ENCODE measurements at places on chromosomes 4 and X.

DNA sequence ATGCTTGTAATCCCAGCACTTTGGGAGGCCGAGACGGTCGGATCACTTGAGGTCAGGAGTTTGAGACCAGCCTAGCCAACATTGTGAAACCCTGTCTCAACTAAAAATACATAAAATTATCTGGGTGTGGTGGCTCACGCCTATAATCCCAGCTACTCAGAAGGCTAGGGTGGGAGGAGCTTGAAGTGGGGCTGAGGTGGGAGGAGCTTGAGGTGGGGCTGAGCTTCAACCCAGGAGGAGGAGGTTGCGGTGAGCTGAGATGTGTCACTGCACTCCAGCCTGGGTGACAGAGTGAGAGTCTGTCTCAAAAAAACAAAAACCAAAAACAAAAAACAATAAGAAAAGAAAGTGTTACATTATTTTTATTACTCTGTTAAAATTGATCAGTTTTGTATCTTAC lies 1164.4 kb upstream of the IGFBP7 start:
- no peak for DNase-seq

GRCh38 chr4:86233681-86234080 lies 126.2 kb downstream of the MAPK10 start:
- no peak for DNase-seq

GRCh38 chr4:21410372-21410771 lies 538.2 kb downstream of the KCNIP4 start:
- no peak for DNase-seq

DNA sequence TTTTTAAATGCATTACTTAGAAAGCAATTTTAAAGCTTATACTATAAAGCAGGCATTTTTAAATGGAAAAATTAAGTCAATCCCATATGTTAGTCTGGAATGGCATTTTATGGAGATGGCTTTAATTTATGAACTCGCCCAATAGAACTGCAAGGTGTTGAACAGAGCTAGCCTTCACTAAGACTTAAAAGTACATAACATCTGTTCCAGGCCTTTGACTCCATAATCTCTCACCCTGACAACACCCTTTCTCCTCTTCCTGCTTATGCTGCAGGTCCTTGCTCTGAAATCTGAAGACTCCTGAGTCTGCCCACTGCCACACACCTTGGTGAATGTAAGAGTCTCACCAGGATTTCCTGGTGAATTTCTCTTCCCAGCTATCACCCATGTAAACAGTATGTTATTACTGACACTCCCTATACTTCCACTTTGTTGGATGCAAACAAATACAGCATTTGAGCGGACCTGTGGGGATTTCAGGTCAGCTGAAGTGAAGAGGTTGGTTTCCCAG lies 17.7 kb upstream of the SLC39A8 start:
- no peak for DNase-seq

GRCh38 chr4:158599150-158599549 lies 72.5 kb downstream of the C4orf46 start:
- DNase-seq = no peak

DNA sequence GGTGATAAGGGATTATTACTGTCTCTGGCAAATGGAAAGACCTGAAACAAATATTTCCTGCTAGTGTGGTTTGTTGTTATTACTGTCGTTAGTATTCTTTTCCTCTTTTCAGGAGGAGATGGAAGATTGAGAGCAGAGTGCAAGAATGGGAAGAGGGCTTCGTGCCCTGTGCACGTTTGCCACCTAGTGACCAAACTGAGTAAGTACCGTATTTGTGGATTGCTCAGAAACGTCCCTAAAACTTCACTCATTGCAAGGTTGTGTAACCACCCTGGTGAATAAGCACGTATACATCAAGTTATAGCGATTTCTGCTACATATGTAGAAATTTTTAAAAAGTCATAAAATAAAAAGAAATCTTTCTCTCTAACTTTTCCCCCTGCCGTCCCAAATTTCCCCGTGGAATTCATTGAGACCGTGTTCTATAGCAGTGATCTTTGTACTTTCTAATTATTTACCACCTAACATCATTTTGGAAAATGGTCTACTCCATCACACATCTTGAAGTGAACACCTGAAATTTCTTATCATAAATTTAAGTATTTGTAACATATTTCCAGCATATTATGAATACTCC lies 24.3 kb downstream of the LINC00632 start:
- DNase-seq = no peak

- no peak for DNase-seq
These were observed 25.1 kb downstream of the EPHA5 start for GRCh38 chr4:65645185-65645584.

DNA sequence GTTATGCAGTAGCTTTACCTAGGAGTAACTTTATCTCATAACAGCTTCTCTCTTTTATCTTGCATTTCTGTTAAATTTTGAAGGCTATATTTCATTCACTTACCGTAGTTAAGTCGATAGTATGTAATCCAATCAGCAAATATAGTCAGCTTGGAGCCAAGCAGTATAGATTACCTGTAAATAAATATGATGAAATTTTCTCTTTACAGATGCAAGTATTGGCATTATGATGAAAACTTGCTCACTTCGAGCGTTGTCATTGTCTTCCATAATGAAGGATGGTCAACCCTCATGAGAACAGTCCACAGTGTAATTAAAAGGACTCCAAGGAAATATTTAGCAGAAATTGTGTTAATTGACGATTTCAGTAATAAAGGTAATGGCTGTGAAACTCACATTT lies 42.3 kb downstream of the HMGB2 start:
- DNase-seq = no peak

DNA sequence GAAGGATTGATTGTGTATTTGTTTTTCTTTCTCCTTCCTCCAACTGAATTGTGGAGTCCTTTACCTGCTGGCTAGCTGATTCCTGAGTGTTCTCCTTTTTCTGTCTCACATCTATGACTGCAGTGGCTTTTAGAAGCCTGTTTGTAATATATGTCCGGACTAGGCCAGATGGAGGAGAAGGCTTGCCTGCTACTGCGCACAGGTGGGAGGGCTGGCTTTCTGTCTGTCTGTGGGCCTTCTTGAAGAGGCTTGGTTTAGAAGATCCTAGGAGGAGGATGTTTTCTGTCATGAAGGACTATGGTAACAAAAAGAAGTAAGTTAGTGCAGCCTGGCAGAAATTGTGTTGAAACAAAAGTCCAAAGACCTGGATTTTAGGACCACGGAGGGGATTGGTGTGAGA lies 8.5 kb downstream of the PPP1R3F start:
- DNase-seq = no peak

GRCh38 chrX:50161127-50161526 lies 39.7 kb downstream of the AKAP4 start:
- DNase-seq = no peak

All from stimulated activated CD4-positive, alpha-beta T cell treated with anti-CD3 and anti-CD28 coated beads, Interleukin-15, amount 100 ng/mL, for 1 hour (primary cell).